ENCODE measurements at places on chromosomes 7 and 10.

DNA sequence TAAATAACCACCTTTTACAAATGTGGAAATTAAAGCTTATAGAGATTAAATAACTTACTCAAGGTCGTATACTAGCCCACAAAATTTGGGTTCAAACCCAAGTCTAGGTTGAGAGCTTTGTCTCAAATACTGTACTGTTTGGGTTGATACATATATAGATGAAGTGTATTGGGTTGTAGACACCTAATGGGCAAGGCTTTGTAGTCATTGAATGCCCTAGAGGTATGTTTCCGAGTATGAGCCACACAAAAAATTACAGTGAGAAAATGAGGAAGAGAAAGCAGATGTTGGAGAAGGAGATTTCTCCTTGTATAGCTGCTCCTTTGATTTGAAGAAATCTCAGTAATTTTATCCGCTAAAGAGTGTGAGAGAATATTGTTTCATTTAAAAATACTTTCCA, 60.6 kb downstream of the C1GALT1 start:
- peak; percentile 72 for DNase-seq

GRCh38 chr7:1894313-1894900, 224.3 kb downstream of the ELFN1 start:
- DNase-seq: no peak

DNA sequence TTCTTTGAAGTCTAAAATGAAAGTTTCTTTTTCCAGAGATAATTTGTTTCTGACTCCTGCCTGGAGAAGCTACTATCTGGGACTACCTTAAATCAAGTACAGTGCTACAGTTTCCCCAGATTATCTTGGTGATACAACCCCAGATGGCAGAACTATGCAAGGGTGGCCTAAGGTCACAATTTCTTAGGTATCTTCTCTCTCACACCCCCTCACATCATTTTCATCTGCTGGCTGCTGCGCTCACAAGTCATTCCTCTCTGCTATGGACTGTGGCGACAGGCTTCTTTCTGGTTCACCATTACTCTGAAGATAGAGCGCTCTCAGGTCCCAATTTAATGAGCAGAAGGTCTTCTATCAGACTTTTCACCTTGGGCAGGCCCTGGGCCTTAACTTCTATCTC, 9.1 kb upstream of the PRPS1L1 start:
- DNase-seq: no peak

DNA sequence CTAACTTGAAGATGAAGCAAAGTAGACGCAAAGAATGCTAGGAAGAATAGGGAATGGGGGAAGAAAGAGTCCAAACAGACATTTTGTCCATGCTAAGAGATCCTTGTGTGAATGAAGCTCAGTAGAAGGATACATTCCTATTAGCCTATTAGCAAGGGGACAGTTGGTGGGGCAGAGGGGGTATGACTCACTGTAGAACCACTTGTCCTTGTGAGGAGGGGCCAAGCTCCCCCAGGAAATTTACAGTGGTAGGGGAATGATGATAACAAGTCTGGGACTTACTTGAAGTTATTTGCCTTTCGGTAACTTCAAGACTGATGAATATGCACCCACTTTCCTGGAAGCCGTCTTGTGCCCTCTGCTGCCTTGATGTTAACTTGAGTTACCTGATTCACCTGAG, 17.2 kb upstream of the SYPL1 start:
- no peak for DNase-seq

- no peak for DNase-seq
These were observed 5.1 kb upstream of the SH2D4B start for GRCh38 chr10:80532571-80532970.

DNA sequence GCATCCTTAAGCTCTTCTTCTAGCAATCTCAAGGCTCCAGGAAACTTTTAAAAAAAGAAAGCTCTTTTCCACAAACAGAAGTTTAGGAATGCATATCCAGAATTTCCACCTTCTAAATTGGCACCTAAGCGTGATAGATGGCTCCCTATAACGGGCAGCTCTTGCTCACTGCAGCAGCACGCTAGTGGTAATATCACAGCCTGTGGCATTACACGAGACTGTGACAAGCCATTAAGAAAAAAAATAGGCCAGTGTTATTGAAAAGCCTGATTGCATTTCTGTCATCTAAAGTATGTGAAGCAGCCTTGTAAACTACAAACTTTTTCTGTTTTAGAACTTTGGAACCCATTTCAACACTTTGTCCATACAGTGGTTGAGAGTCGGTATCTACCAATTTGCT, 263.8 kb downstream of the CAMK1D start:
- no peak for DNase-seq

- DNase-seq: no peak
These were observed 62.7 kb downstream of the LRRC4 start for GRCh38 chr7:127968547-127968946.

DNA sequence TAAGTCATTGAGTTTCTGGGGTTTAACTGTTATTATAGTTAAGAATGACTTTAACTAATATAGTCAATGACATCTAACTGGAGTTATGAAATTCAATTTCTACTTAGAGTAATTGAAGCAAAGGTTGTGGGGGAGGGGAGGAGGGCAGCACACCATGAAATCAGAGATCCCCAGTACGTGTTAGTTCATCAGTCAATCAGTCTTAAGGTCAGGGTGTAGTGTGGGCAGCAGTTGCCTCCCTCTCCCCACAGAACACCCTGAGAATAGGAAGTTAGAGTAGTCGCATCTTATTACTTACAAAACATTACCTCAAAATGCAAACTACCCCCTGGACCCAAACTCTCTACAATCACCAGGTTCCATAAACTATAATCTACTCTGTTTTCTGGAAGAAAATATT, 7.0 kb upstream of the HPS1 start:
- no peak for DNase-seq

DNA sequence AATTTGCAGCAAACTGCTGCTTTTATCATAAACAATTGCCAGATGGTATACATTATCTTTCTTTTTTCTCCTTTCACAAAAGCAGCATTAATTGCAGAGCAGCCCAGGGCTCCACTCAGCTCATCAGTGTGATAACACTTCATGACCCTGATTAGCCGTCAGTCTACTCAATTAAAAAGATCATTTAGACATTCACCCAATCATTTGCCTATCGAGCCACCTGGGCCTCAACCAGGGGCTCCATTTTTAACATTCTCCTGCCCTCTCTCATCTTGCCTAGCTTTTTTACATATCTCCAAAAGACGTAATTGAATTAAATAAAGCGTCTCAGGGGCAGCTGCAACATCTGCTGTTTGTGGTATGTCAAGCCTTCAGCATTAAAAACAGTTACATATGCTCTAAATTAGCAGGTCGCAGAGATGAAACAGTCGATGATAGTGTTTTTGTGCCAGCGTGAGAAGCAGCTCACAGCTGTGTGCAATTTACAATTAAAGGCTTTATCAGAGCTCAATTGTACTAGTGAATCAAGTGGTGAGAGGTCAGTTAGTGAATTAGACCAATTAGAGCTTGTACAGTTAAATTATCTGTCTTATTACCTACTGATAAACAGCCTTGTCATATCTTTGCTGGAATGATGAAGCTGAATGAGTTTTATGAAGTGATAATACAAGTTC, 522.5 kb downstream of the ETV1 start:
- DNase-seq: peak; percentile 98

DNA sequence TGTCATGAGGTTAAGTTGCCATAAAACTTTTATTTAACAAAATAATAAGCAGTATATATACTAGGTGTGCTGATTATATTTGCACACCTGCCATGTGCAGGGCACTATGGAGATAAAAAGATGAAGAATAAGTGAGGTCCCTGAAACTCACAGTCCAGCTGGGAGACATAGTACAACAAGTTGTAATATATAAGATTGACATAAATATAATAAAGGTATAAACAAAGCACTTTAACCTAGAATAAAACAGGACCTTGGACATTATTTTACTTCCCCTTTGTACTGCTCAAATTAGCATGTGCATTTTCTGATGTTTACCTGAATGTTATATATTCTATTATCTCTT, 6.2 kb downstream of the STK17A start:
- DNase-seq: no peak

GRCh38 chr10:79266084-79266483, 81.2 kb upstream of the PPIF start:
- peak; percentile 83 for DNase-seq

- no peak for DNase-seq
These were observed 40.7 kb downstream of the ANK3 start for GRCh38 chr10:60348982-60349381.

DNA sequence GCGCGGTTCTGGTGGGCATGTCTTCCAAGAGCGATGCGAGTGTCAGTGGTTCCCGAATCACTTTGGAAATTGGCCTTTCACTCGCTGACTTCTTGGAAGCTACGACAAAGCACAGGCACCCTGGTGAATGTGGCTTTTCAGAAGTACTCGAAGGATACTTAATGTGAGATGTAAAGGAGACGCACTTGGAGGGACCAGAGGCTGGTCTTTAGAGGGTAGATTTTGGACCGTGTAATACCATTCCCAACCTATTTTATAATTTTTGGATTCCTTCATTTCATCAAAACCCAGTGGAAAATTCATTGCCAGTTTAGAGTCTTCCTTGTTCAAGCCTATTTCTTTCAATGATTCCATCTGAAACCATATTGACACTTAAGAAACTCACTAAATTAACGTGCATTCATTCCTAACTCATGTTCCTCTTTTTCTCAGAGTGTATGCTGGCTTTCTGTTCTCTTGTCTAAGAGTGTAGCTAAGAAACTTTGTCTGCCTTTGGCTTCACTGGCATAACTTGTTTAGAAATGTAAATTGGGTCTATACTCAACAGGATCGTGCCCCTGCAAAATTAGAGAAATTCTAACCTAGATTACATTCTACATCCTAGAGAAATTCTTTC, 645 bp upstream of the COPG2 start:
- peak; percentile 64 for DNase-seq

GRCh38 chr7:47574482-47575329, 7.2 kb downstream of the TNS3 start:
- DNase-seq: peak; percentile 95

- no peak for DNase-seq
These were observed 154.1 kb upstream of the AHR start for GRCh38 chr7:17144322-17144721.

- no peak for DNase-seq
These were observed 15.9 kb upstream of the GPNMB start for GRCh38 chr7:23230641-23231101.

DNA sequence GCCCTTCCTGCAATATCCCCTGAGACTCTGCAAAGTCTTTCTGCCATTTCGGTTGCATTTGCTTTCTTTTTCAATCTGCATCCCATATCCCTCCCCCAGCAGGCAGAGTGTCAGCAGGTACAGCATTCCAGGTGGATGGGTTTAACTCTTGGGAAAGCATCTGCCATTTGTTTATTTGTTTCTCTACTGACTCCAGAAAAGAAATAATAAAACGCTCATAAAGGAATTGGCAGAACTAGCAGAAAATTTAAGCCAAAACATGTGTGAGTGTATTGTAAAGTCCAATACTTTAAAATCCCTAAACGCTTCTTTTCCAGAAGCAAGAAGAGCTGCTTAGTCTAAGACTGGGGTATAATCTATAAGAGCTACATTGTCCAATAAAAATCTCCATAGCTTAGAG, 393.8 kb downstream of the TNS3 start:
- no peak for DNase-seq

GRCh38 chr10:93899109-93899508, 5.3 kb downstream of the SLC35G1 start:
- no peak for DNase-seq

DNA sequence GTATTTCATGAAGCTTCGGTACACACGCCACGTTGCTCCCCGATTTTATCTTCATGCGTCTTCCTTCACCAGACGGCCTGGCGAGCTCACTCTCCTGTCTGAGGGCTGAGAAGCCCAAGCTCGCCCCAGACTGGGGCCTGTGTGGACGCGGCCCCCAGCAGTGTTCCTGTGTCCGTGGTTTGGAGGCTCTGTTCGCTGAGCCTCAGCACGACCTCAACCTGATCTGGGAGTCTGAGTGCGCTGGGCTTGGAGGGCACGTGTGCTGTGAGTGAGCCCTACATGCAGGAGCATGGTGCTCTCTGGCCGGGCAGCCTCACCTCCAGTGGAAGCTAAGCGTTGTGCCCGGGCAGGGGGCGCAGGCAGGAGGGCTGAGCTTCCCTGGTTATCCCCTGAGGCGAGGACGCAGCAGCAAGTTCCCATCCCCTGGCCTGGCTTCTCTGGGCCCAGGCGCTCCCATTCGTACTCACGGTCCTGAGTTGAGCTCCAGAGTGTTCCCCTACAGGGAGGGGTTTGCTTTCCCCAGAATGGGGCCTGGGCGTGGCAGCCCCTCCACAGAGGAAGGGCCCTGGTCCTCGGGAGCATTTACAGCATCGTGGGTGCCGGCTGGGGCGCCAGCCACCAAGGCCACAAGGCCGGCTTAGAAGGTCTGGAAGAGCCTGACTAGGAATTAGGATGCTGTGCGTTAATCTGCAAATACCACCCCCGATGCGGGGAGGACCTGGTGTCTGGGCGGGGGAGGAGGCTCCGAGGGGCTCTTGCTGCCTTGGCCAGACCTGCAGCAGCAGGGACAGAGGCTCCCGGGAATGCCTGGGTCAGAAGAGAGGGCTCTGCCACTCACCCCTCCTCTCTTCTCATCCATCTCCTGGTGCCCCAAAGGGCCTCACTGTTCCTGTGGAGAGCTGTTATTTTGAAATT, 400.6 kb downstream of the DNAJB6 start:
- DNase-seq: no peak

GRCh38 chr7:87899255-87899654, 23.0 kb downstream of the DBF4 start:
- DNase-seq: no peak

DNA sequence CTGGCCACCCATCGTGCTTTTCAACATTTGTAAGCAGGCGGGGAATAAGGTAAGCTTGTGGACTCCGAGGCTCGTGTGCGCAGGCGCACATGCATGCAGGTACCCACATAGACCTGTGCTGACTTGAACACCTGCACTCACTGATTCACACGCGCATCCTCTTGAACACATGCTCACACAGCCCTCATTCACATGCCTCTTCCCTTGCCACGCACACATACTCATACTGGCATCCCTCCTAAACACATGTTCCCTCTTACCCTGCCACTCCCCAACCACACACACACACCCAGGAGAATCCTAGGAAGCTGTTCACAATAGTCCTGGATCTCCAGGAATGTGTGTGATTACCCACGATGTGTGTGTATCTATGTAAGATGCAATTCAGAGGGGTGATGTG, 44.1 kb upstream of the LBX1 start:
- no peak for DNase-seq

DNA sequence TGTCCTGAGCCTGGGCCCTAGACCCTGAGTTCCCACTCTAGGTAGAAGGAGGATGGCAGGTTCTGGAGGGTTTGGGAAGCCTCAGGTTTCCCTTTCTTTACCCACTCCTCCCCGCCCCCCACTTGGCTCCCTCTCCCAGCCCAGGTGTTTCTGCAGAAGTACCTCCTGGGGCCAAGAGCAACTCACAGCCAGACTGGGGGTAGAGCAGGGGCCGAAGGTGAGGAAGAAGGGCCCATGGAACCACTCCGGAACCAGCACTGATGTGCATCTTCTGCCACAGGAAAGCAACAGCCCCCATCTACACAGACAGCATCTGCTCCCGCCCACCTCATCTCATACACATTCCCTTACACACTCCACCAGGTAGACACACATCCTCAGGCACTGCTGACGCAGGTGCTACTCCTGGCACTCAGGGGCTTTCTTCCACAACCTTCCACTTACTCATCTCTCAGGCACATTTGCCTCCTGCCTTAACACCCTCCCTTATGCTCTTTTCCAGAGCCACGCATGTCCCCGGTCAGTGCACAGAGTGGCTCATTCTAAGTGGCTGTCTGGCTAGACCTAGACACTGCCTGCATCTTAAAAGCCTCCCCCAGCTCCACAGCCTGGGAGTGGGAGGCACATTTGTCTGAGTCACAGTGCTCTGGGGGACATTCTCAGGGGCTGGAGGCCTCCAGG, 1.8 kb downstream of the EPHB6 start:
- no peak for DNase-seq
